Astrocyte of the cerebellum (primary cell): ENCODE measurements at places on chromosomes 13 and 19.

GRCh38 chr19:33473653-33474305 lies 47.8 kb downstream of the PEPD start:
- peak; percentile 49 for DNase-seq

- no peak for DNase-seq
These were observed 12.9 kb downstream of the NOVA2 start for GRCh38 chr19:45960595-45961235.

DNA sequence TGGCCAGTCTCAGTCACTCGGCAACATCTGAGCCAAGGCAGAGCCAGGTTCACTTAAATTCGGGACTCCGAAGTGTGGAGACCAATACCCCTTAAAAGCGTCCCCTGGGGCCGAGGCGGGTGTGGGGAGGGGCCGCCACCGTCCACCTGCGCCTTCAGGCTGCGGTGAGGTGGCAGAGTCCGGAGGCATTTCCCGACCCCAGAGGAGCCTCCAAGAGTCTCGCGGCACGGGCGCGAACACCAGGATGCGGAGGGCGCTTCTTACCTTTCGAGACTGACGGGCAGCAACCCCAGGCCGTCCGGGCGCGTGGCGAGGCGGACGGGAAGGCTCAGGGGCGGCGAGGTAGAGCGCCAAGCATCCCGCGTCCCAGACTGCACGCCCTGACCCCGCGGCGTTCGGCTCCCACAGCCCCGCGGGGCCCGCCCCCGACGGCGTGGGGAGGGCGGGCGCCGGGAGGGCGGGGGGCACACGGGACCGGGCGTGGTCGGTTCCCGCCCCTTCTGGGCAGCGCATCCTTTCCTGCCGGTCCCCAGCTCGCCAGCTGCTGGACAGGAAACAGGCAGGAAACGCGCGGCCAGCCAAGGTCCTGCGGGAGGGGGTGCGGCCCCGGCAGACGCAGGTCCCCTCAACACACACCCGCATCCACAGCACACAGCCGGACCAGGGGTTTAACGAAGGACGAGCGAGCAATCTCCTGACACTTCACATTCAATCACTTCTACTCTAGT lies at the start of gene THSD1:
Gene THSD1, minus strand, starts transcription at position 406 of the 728 bp plus-strand sequence. CDS start 3,572 bp downstream, outside the sequence.
- DNase-seq = no peak

DNA sequence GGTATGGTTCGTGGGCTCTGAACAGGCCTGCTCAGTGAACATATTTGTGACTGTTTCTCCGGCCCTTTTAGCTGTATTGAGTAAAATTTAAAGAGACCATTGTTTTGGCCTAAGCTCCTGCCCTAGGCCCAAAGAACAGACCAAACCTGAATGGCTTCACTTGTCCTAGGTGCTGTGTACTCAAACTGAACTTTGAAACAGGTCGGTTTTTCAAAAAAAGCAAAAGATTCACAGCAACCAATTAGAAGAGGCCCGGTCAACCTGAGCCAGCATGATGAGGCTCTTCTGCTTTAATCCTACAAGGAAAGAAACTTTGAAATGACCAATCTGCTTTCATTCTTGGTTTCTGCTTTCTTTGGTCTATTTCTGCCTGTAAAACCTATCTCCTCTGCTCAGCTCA lies 50.6 kb downstream of the USPL1 start:
- DNase-seq = no peak

DNA sequence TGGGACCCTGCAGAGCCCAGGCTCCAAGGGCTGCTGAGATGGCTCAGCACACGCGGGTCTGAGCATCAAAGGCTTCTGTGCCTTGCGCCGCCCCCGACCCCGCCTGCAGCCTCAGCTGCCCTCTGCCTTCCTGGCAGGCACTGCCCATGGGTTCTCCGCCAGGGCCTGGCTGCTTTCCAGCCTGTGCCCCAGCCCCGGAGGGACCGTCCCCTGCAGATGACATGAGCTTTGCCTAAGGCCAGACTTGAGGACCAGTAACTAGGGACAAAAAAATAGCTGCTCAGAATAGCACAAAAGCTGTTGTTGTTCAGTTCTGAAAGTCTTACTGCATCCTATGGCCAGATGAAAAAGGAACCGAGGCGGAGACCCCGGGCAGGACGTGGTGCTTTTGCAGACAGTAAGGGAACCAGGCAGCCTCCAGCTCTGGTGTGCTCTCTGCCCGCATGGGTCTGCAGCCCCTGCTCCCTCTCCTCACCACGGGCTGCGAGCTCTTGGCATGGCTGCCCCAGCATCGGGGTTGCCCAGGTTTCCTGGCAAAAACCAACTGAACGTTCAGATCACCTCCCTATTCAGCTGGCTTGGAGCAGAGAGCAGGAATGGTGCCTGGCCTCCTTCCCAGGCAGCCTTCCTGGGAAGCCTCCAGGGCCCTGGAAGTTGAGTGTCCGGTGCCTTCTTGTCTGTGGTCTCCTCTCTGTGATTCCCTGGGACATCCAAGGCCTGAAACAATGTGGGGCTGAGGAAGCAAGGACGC lies 12.5 kb upstream of the CFAP97D2 start:
- DNase-seq = no peak

DNA sequence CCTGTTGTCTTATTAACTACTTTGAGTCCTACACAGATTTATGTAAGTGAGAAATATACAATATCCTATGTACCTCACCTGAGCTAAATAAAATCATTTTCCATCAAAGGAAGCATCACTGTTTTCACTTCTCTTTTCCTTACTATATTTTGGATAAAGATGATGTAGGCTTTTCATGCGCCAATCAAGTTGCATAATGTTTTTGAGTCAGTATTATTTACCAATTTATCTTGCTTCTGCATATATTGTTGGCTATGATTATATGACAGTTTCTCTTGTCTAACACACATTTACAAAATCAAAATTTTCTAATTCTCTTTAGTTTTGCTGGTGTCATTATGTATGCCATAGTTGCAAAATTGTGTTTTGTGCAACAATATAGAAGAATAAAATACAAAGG lies 67.9 kb upstream of the FRY start:
- DNase-seq = no peak

GRCh38 chr13:109126891-109127641 lies 497.7 kb downstream of the MYO16 start:
- no peak for DNase-seq

DNA sequence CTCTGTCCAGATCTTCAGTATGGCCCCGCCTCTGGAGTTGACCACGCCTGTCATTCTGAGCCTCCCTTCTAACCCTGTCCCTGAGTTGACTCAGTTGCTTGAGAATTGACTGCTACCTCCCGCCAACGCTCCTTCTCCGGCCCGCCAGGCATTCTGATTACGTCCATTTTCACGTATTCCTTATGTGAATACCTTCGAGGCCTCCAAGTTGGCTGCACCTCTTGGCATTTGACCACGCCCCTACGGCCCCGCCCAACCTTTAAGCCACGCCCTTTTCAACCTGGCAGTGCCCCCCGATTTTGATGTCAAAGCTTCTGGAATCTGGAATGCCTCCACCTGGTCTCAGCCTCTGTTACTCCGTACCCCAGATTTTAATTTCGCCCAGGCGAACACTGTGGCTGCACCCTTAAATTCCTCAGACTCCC lies 1.7 kb upstream of the EML2 start:
- DNase-seq = no peak

DNA sequence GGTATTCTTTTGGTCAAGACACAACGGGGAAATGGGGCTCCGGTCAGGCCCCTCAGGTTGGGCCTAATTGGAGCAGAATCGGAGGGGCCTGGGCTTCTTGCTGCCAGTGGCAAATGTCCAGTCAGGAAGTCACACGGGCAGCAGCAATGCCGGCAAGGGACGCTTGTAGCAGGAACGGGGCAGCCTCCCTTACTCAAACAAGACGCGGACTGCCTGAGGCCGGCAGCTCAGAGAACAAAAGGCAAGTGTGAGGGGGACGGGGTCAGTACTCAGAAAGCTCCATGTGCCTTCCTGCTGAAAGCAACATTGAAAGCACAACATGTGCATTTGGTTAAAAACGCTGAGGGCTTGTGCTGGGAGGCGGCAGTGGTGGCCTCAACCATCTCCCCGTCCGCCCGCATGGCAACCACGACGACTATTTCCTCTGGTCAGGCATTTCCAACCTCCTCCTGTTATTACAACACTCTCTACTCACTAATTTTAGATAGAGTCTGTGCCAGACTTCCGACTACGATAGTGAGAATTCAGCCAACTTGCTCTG lies 20.5 kb upstream of the RASA3 start:
- no peak for DNase-seq

GRCh38 chr13:114319441-114319913 lies 5.2 kb downstream of the CHAMP1 start:
- DNase-seq = peak; percentile 43

- DNase-seq = no peak
These were observed 75.2 kb upstream of the MCF2L start for GRCh38 chr13:112893570-112894422.

GRCh38 chr13:29978211-29978610 lies 127.8 kb upstream of the UBL3 start:
- DNase-seq = no peak

DNA sequence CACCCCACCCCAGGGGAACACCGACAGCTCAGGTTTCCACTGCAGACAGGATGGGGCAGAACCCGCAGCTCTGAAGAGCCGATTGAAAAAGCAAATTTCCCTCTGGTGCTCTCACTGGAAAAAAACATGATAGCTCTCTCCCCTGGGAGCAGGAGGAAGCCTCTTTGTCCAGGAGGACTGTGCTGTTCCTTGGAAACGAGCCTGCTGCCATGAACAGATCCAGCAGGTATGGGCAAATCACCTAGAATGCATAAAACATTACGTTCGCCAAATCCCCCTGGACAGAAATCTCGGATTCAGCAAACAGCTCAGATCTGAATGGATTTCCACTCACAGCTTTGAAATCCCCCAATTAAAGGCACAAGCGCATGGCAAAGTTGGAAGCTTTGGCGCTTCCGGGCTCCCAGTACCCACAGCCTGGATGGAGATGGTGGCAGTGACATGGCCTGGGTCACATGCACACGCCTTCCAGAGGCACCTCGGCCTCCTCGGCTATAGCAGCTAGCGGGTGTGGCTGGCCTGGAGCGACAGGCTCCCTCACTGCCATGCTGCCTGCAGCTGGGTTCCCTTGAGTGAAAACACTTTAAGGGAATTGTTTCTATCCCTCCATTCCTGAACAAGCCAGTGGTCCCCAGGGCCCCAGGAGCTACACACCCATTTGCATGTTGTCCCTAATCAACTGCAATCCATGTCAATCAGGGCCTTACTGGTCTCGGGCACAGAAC lies 59.1 kb downstream of the CEBPG start:
- DNase-seq = no peak

DNA sequence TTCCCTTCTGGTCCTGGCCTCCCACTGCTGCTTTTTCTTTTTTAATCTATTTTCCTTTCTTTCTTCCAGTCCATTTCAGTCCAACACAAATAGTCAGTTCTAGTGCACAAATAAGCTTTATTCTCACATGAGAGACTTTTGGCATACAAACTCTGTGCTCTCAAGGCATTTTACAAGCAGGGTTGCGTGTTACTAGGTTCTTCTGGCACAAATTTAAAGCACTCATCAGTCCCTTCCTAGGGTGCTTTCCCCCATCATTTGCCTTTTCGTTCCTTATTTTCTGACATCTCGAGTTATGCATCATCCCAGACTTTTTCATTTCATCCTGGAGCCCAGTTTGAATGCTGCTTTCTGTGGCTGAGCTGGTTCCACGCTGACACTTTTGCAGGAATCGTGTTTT lies 29.8 kb upstream of the IL17D start:
- DNase-seq = no peak

- DNase-seq = no peak
These were observed 41.8 kb upstream of the CD177 start for GRCh38 chr19:43311706-43312105.

DNA sequence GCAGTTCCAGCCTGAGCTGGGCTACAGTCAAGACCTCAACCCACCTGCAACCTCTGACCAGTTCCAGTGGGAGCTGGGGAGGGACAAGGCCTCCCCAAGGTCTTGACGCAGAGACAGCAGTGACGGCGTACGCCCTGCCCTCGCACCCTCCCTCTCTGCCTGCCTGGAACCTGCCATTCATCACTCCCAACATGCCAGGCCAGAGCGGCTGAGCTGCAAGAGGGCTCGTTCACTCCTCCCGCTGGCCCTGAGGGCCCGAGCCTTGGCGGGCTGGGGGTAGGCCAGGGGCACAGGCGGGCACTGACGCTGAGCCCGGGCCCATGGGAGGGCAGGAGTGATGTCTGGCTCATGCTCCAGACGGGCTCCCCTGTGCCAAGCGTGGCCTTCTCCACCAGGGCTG lies 8.2 kb downstream of the NDUFA11 start:
- no peak for DNase-seq

- DNase-seq = no peak
These were observed 22.6 kb downstream of the ATP8B3 start for GRCh38 chr19:1789261-1790041.

- no peak for DNase-seq
These were observed 82.3 kb downstream of the UGGT2 start for GRCh38 chr13:95970878-95971277.
